Activated T-helper 1 cell treated with Interleukin-2 at 50 U/mL for 16 hours (primary cell): ENCODE measurements at places on chromosomes 1 and 21.

GRCh38 chr1:14296795-14297194, 301.7 kb upstream of the KAZN start:
- DNase-seq = no peak

- DNase-seq = no peak
Measured at GRCh38 chr1:18357622-18358230, 123.0 kb upstream of the KLHDC7A start.

DNA sequence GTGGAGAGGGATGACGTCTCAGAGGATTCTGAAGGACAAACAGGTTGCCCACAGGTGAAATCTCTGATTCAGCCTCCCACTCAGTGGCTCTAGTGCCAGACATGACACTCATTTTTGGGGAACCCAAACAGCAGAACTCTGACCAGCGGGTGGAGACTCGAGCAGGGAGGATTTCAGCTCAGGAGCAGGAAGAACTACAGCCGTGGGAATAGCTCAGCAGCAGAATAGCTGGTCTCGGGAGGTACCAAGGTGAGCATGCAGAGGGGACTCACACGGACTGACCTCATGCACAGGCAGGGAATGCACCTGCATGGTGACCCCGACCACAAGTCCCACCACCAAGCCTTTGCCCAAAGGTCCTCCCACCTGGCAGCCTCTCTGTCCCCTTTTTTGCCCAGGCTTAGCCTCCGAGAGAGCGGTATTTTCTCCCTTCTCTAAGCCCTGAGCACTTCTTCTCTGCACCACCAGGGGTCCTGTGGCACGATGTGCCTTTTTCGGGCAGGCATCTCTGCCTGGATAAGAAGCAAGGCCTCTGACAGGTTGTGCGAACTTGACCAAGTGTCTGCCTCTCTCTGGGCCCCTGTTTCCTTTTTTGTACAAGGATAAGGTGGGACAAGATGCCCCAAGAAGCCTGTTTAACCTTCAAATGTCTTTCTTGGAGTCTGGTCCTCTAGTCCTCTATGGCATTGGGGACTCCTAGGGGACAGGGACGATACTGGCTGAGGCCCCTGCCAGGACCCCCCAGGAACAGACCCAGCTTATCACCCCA, 8.8 kb upstream of the FGR start:
- peak; percentile 55 for DNase-seq

DNA sequence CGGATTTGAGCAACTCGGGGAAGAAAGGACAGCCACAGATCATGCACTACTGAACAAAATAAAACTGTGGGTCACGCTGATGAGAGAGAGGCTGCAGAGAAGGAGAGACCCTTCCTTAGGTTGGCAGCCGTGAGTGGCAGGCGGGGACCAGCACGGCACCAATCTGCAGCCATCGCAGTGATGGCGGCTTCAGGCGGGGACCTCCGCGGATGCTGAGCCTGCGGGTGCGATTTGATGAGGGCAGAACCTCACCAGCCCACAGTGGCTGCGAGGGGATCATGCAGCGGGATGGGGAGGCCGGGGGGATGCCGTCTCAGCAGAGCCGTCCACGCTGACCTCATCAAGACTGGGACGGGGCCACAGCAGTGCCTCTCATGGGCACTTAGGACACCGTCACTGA, 11.8 kb downstream of the ITGB2 start:
- no peak for DNase-seq

GRCh38 chr21:16034446-16035190, 304.8 kb downstream of the USP25 start:
- DNase-seq = no peak

GRCh38 chr1:212254853-212255363, 30.3 kb upstream of the PPP2R5A start:
- DNase-seq = no peak

DNA sequence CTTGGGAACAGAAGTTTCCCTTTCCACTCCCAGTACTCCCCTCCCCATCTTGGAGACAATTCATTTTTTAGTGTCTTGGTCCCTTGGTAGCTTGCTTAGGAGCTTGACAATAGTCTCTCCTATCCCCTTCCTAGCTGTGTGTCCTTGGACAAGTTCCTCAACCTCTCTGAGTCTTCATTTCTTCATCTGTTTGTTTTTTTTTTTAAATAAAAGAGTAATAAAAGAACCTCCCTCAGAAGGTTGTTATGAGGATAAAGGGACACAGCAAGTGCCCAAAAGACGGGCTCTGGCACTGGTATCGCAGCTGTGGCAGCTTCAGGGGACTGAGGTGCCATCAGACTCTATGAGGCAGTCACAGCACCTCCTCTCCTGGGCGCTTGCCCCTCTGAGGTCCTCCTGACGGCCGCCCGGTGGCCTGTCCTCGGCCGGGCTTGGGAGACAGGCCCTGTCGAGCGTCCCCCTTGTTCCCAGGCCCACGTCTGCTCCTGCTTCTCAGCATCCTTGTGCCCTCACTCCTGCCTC, 689.2 kb downstream of the MATN1 start:
- no peak for DNase-seq

DNA sequence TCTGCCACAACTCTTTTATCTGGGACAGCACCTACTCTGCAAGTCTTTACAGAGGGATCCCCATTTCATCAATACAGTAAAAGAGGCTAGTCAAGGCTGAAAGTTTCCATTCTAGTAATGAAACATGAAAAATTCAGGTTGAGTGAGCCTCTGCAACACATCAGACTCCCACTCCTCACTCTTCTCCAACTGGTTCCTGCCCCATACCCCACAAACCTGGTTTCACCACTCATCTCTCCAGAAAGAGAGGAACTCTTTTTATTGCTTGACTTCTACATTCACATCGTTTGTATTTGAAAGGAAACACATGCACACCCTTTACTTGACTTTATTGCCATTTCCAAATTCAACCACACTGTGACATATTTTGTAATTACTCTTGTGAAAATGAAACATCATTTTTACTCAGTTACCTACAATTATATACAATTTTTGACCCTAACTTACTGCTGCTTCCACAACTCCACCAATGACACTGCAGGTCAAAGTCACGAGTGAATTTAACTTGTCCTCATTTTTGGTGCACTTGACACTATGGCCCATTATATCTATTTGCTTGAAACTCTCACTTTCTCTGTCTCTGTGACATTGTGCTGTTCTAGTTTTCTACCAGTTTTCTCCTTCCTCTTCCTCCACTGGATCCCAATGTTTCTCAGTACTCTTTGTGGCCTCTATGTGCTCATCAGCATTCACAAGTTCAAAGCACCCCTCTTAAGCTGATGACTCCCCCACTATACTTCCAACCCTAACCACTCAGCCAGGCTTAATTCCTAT, 8.0 kb downstream of the STX6 start:
- no peak for DNase-seq

GRCh38 chr1:104905322-104905721, 1155.6 kb downstream of the AMY1C start:
- no peak for DNase-seq

DNA sequence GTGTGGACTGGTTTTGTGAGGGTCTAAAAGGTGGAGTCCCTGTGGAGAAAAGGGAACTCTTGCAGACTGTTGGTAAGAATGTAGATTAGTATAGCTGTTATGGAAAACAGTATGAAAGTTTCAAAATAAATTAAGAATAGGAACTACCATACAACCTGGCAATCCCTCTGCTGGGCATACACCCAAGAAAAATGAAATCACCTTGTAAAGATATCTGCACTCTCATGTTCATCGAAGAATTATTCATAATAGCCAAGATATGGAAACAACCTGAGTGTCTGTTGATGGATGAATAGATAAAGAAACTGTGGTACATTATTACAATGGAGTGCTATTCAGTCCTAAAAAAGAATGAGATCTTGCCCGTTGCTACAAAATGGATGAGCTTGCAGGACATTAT, 109.6 kb downstream of the TBX19 start:
- DNase-seq = no peak

DNA sequence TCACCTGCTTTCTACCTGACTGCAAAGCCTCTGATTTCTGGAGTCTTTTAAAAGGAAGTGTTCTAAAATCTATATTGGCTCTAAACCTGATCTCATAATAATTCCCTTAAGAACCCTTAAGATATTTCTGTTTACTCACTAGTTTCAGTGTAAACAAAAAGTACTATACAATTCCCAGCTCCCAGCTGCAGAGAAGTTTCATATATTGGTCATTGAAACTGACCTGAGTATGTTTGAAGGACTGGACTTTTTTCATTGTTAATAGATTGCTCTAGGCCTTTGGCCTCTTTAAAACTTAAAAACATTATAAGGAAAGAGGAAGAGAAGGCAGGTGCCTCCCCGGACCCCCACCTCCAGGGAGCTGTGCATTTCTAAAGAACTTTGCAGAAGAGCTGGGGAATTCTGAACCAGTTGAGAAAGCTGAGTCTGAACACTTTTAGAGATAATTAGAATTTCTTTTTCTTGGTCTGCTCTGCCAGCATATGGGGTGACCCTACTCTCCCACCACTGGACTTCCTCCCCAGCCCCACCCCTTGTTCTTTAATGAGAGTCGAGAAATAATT, 23.7 kb downstream of the CLIC6 start:
- DNase-seq = no peak

GRCh38 chr1:34777519-34778321, 3.3 kb upstream of the GJB3 start:
- DNase-seq = no peak

DNA sequence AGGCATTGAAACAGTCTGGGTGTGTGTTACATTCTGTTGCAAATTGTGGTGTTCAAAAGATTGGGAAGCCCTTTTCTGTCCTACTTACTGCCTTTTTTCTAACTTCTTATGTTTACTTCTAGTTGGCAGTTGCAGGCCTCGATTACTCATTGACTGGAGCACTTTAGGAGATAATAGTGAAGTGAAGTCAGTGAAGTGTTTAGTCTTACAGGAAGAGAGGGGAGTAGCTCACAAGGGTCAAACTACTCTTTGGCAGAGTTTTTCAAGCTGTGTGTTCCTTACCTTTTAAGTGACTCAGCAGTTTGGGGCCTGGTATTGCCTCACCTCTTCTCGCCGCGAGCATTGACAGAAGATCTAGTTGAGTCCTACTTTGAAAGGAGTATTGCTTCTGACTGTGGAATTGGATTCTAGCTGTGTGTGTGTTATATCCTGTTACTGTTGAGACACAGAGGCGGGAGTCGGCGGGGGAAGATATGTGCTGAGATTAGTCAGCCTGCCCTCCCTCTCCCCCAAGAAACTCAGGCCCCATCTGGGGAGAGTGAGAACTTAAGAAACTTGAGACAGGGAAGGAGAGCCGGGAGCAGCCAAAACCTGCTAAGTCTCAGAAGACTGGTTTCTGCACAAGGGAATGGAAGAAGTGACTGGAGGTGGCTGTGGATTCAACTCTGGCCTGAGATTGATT, 19.3 kb downstream of the AHCYL1 start:
- DNase-seq = no peak

DNA sequence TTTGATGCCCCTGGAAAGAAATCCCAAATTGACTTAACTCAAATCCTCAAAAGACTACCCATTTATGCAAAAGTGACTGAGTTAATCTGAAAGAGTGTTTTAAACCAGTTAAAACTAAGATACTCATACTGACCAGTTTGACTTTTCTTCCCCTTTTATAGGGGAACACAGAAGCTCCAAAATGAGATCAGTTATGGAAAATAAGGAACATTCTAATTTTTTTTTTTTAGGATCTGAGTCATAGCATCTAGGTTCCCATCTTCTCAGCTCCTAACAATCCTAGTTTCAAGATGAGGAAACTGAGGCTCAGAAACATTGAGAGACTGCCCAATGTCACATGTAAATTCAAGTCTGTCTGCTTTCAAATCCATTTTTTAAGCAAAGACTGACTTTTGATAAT, 231.1 kb upstream of the RUNX1 start:
- DNase-seq = no peak
